ENCODE measurements at places on chromosomes 1 and 21.

DNA sequence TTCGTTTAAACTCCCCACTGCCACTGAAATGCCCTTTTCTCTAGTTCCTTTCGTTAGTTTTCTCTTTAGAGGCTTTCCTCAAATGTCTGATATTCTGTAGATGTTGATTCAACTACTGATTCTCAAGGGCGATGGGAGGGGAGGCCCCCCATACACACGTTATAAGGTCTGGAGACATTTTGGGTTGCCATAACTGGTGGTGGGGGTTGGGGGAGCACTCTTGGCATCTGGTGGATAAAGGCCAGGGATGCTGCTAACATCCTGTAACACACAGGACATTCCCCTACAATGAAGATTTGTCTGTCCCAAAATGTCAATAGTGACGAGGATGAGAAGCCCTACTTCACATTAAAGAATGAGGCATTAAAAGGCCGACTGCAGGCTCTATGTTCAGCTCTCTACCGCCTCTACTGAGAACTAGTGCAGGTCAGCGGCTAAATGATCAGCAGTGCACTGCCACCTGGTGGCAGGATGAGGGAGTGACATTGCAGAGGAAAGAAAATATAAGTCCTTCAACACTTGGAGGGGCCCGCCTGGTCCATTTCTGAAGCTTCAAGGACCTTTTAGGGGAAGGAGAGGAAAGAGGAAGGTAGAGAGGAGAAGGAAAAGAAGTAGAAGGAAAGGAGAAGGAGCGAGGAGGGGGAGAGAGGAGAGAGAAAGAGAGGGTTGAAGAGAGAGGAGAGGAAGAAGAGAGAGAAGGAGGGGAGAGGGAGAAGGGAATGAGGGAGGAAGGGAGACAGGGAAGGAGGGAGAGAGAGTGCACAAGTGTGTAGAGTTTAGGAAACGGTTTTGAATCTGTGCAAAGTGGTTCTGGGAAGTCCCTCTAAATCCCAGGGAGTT is 29.4 kb downstream of the ALG14 start:
- DNase-seq = peak; percentile 67

GRCh38 chr1:208778417-208778816 is 534.2 kb upstream of the PLXNA2 start:
- no peak for DNase-seq

GRCh38 chr1:87151500-87152421 is 176.9 kb upstream of the LMO4 start:
- DNase-seq = no peak

DNA sequence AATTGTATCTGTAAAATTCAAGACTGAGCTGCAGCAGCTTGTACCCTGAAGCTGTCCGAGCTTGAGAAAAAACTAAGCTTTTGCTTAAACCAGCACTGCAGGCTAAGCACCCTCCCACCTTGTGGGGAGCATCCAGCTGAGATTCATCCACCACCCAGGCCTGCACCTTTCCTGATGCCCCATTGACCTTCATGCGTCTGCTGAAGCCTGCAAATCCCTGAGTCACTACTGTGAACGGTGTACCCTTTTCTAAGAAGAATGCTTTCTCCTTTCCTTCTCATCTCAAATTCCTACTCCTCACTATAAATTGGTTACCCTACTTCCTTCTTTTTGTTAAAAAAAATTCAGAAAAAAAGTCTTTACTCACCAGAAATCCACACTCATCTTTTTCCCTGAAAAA is 90.9 kb upstream of the RGS18 start:
- no peak for DNase-seq

DNA sequence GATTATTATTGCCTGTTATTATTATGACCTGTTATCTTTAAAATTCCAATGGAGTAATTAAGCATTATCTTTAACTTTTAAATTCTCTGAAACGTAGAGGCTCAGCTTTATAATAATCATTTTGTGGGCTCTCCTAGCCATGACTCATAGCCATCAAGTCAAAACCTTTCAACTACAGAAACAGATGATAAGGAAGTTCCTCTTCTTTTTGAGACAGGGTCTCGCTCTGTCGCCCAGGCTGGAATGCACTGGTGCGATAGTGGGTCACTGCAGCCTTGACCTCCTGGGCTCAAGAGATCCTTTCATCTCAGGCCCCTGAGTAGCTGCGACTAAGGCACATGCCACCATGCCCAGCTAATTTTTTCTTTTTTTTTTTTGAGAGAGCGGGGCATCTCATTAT is 43.5 kb downstream of the CHML start:
- no peak for DNase-seq

DNA sequence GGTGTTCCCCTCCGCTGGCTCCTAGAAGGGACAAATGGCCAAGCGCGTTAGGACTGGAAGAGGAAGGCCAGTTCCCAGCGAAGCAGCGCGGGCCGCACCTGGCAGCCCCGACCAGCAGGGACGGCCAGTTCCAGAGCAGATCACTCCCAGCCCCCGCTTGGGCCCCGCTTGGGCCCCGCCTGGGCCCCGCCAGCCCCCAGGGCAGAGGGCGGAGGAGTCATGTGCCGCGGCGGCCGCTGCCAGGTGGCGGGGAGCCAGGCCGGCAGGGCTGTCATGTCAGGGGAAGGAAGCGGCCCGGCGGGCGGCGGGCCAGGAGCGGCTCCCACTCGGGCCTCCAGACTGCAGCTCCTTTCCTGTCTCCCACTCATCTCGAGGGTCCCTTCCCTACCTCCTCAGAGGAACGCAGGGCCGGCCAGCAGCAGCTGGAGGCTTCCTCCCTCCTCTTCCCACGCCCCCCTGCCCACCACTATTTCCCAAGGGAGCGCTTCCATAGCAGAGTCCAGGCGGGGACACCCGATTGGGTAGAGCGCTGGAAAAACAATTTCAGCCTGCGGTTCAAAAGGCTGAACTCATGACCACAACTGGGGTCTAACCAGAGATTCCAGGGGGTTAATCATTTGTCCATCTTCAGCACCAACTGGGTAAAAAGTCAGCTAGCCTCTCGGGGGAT is 16.5 kb downstream of the ZNF697 start:
- DNase-seq = no peak

DNA sequence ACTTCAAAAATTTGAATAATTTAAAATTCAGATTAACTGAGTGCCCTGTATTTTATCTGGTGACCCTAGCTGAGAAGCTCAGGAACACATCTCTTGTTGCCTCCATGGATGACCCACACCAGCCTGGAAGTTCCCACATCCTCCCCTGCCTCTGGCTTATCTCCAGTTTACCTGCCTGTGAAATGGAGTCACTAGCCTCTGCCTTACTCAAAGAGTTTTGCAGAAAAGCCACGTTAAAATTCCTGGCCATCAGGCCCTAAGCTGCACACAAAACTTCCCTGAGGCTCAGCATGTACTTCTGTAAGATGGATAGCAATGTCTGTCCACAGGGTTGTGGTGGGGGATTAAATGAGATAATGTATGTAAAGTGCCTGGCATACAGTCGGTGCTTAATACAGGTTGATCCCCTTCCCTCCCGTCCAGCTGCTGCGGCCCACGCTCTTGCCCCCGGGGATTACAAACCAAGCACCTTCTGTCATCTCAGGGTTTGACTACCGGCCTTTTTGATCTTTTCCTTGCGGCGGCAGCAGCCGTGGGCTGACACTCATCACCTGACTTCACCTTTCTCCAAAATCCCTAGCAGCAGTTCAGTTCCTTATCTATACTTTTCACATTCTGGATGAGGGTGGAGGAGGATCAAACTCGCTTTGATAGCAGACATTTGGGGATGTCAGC is 136.5 kb downstream of the CSMD2 start:
- DNase-seq = no peak

- no peak for DNase-seq
These were observed 49.2 kb upstream of the ATP5PO start for GRCh38 chr21:33964706-33965325.

GRCh38 chr21:31612894-31613785 is 46.4 kb upstream of the SOD1 start:
- DNase-seq = no peak

- no peak for DNase-seq
These were observed 19.5 kb downstream of the LSS start for GRCh38 chr21:46208761-46209721.

- peak; percentile 51 for DNase-seq
These were observed 513 bp downstream of the MGST3 start for GRCh38 chr1:165631342-165632151.

GRCh38 chr1:115975569-115976061 is 698 bp upstream of the SLC22A15 start:
- DNase-seq = no peak

- no peak for DNase-seq
These were observed 78.8 kb upstream of the DISP3 start for GRCh38 chr1:11400155-11400554.

GRCh38 chr1:108114033-108114599 is 86.0 kb downstream of the SLC25A24 start:
- no peak for DNase-seq

GRCh38 chr21:46219591-46220239 is 8.9 kb downstream of the LSS start:
- no peak for DNase-seq

- DNase-seq = peak; percentile 89
These were observed 11.9 kb upstream of the EDN2 start for GRCh38 chr1:41496080-41497055.

DNA sequence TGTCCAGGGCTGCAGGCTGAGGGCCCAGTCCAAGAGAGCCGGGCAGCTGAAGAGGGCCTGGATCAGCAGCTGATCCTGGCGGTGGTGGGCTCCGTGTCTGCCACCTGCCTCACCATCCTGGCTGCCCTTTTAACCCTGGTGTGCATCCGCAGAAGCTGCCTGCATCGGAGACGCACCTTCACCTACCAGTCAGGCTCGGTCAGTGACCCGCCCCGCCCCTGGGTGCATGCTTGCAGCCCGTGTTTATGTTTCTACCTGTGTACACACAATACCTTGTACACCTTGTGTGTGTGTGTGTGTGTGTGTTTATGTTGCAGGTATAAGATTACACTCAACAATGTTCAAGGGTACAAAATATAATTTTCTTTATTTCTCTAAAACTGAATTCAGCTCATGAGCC is 13.0 kb downstream of the TIE1 start:
- DNase-seq = no peak

GRCh38 chr1:18480315-18481189 is at the start of gene KLHDC7A:
Gene KLHDC7A (plus strand): TSS chr1:18480930. CDS start chr1:18480982, 52 bp downstream.
- DNase-seq = peak; percentile 92

DNA sequence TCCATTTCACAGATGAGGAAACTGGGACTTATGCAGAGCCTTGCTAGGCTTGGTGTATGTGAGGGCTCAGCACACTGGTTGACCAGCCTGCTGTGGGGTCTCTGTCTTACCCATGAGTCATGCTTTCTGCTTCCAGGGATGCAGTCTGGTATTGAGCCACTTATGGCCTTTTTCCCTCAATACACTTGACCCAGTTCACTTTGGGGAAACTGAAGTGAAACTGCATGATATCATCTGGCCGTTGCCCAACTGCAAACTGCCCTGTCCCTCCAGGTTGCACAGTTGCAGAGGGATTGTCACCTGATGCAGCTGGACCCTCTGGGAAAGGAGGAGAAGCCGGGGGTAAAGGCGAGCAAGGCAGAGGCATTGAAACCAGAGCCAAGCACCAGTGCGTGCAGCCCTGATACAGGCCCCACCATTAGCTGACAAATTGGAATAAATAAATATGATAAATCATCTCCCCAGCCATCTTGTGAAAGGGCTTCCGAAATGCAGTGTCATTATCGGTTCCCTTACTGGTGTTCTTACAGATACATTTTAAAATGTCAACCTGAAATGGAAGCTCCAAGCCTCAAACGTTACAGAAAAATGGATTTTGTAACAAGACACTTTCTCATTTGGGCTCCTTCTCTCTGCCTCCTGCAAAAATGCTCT is 39.3 kb upstream of the DUSP10 start:
- DNase-seq = no peak

DNA sequence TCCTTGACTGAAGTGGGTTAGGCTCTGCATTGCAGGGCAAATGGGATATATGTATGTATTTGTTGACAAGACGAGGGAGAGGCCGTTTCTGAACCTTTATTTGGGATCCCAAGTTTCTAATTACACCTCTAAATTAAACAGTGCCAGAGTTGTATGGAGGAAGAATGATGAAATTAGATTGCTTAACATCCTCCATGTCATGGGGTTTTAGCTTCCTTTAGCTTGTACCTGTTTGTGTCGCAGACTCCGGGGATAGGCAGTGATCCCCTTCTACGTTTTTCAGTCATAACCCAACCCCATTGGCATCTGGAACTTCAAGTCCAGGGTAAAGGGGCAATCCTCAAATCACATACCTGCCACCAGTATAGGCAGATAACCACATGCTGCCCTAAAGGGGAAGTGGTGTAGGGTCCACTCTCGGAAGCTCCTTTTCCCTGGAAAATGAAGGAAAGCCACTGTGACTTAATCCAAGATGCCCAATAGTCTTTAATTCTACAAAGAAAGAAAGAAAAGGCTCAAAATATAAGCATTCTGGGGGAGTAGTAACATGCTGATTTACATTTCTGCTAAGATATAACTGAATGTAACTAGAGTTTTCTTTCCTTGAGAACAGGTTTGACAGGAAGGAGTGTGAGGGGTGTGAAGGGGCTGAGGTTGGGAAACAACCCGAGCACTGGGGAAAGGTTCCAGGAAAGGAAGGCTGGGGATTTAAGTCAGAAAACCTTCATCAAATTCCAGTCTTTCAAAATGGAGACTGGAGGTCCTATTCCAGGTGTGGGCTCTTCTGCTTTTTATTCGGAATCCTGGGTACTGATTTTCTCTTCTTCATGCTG is 77.6 kb downstream of the RGL1 start:
- DNase-seq = no peak

DNA sequence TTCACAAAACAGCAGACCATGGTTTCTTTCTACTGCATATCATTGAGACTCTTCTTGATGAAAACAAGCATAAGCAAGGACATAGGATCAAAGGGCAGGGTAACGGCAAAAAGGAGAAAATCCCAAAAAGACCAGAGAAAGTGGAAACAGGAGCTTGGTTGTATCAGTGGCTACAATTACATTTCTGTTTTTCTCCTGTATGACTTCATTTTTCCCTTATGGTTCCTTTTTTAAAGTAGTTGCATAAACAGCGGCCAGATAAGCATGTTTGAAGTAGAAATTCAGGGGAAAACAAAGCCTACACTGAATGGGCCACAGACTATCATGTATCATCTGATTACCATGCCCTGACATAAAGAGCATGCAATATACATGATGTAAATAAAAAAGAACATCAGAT is 4.6 kb downstream of the EGLN1 start:
- no peak for DNase-seq

DNA sequence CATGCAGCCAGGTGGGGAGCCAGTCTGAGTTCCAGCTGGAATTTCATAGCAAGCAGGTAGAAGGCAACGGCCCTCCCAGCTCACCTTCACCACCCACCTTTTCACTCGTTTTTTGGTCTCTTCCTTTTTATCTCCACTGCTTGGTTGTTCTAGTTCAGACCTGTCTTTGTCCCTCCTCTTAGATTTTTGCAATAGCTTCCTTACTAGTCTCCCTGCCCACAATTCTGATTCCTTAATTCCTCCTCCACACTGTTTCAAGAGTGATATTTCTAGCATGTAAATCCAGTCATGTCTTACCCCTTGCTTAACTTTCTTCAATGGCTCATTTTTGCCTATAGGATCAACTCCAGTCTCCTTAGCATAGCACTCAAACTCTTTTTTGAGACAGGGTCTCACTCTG is 119.6 kb downstream of the TMEM53 start:
- no peak for DNase-seq

DNA sequence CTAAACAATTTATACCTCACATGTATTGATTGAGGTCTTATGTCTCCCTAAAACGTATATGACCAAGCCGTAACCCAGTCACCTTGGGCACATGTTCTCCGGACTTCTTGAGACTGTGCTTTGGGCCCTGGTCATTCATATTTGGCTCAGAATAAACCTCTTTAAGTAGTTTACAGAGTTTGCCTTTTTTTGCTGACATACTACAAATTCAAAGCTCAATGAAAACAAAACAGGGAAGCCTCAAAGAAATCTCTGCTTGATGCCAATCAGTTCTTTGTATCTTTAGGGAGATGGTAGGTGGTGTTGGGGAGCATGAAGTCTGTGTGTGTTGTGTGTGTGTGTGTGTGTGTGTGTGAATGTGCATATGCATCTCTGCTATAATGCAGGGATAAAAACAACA is 247.0 kb downstream of the KCNJ6 start:
- no peak for DNase-seq
